ENCODE measurements at places on chromosomes 6 and 20.

- no peak for DNase-seq
Observed at GRCh38 chr6:73258721-73259120, 4.3 kb downstream of the KHDC1 start.

DNA sequence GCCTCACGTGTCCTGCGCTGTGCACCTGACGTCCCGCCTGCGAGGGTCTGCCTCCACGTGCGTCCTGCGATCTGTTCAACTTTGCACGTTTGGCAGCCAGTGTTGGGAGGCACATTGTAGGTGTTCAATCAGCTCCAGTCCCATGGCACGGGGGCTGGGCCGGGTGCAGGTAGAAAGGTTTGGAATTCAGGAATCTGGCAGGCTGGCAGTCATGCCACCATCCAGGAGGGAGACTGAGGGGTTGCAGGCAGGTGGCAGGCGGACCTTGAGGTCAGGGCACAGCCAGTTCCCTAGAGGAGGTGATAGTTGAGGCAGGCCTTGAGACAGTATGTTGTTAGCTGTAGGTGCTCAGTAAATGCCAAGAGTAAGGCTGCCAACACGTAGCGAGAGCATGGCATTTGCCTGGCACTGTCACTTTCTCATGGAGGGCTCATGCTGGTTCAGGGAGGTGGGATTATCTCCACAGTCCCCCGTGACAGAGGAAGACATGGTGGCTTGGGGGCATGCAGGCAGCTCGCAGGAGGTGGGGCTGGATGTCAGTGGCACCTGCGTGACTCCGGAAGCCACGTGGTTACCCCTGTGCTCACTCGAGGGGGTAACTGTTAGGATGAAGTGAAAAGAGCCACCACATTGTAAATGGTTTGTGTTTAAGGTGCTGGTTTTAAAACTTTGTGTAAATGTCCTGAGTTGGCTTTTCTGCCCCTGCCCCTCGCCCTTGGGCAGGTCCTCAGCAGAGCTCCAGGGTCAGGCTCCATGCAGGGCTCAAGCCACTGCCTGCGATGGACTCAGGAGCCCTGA, 111.8 kb upstream of the FRMD1 start:
- no peak for DNase-seq

DNA sequence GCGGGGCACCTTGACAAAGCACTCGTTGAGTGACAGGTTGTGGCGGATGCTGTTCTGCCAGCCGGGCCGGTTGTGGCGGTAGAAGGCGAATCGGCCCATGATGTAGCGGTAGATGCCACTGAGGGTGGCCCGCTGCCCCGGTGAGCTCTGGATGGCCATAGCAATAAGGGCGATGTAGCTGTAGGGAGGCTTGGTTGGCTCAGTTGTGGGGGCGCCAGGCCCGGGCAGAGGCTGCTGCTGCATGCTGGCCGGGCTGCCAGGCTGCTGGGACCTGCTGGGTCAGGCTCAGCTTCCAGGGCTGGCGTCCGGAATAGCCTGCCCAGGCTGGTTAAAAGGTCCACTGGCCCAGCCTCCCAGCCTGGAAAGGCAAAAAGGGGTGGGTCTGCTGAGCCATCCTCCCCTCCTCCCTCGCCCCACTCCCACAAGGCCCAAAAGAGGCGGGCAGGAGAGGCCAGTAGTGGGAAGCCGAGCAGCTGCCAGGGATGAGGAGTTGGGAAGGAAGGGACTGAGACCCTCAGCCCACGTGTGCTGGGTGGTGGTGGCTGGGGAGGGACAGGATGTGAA, at the start of gene FOXS1:
TSS of gene FOXS1 (minus strand) at position 305 of the 564 bp plus-strand sequence. CDS start at position 243, 62 bp downstream.
- DNase-seq = no peak

GRCh38 chr20:10992731-10993130, 318.9 kb upstream of the JAG1 start:
- no peak for DNase-seq

GRCh38 chr6:146135167-146135566, 106.3 kb downstream of the GRM1 start:
- DNase-seq = no peak

DNA sequence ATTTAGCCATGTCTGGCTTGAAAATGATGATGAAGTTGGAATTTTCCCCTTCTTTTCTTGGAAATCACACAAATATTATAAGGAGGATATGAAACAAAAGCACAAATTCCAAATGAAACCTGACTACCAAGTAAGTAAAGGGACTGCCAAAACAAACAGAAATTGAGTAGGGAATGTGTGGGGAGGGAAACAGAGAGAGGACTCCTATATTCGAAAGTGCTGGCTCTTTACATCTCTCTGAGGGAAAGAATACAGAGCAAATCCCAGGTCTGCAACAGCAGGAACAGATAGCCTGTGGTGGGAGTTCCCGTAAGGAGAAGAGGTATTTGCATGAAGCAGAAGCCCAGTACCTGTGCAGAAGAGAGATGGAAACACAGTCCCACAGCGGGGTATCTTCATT, 583.7 kb downstream of the EPM2A start:
- DNase-seq = no peak

DNA sequence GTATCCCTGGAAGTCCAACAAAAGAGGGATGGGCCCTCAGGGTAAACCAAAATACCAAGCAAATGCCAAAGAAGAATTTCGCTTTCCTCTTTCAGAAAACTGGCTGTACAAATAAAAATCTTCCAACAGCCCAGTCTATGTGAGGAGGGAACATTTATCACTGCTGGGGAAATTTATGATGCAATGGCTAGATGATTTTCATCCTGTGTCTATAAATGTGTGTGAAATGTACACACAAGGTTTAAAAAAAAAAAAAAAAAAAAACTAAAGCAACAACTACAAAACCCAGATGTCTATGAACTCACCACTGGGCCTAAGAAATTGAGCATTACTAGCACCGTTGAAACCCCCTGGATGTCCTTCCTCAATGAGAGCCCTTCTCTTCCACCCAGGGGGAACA, 68.7 kb upstream of the SLC4A11 start:
- DNase-seq = no peak

DNA sequence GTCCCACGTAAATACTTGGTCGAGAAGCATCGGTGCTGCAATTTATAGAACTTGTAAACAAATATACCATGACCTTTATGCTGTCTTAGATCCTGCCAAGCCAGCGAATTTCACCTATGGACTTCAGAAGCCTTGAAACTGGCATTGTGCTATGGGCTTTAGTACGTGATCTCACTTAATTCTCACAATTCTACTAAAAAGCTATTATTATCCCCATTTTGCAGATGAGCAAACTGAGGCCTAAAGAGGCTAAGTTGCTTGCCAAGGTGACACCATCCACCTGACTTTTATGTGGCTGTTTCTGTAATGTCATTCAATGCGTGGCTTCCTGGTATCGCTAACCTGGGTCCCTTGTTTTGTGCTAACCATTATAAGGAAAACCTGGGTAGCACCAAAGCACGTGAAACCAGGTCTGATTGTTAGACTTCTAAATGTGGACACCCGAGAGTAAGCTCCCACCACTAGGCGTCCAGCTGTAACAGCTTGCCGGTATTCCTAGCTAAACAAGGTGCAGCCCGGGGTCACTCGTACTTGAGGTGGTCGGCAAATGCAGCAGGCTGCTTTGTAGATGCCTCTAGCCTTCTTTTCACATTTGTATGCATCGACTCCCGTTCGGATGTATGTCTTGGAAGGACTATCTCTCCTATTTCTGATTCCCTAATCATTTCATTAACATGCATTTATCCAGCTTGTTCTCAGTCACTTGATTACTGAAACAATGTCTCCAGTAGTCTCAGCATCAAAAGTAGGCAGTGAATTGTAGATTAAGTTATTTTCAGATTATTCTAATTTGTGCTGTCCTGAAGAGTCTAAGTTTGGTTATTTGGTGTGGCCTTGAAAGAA, 1.1 kb downstream of the SYNJ2 start:
- DNase-seq = no peak

DNA sequence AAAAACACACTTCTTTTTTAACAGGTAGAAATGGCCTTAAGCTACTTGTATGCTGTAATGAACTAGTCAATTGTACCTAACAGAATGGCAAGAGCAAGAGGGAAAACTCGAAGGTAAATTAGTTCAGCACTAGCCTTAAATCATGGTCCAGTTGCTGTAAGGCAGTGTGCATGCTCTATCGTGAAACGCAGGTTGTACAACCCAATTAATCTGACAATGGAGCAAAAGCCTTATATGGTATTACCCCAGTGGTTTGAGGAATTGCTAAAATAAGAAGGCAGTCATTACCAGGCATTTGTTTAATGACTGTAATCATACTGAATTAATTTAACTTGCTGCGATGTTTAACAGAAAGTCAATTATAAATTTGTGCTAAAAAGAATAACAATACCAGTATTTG, 69.3 kb upstream of the SOX4 start:
- DNase-seq = no peak

- DNase-seq = no peak
Observed at GRCh38 chr6:118679327-118679901, 28.0 kb upstream of the CEP85L start.

DNA sequence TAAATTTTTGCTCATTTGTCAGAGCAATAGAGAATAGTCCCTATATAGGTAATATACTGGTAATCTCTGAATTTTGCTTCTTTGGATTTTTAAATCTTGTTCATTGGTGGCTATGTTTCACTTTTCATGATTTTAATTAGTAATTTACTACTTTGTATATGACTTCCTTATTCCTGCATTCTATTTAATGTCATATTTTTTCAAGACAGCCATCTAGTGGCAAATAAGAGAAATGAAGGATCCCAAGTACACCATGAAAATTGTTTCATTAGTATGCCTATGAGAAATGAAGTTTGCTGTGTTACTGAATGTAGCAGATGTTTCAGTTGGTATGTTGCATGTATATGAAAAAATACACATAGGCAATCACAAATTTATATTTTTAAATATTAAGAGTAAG, 82.4 kb downstream of the ZNF292 start:
- DNase-seq = no peak

- DNase-seq = no peak
Observed at GRCh38 chr6:36570264-36570663, 23.0 kb upstream of the STK38 start.

- DNase-seq = no peak
Observed at GRCh38 chr6:131958542-131959470, 7.6 kb upstream of the CCN2 start.

GRCh38 chr20:63639093-63639975, 12.4 kb upstream of the GMEB2 start:
- DNase-seq = no peak

DNA sequence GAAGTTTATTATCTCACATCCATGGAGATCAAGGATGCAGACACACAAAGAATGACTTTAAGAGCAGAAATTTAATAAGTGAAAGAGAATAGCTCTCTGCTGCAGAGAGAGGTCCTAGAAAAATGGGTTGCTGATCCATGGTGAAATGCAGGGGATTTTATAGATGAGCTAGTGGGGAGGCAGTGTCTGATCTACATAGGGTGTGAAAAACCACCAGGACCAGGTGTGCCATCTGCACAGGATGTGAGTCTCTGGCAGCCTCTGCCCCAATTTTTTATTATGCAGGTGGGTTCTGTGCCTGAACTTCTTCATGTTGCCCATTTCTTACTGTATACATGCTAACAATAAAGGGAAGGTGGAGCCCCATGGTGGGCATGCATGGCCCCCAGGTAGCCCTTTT, 19.9 kb upstream of the NANP start:
- DNase-seq = no peak

DNA sequence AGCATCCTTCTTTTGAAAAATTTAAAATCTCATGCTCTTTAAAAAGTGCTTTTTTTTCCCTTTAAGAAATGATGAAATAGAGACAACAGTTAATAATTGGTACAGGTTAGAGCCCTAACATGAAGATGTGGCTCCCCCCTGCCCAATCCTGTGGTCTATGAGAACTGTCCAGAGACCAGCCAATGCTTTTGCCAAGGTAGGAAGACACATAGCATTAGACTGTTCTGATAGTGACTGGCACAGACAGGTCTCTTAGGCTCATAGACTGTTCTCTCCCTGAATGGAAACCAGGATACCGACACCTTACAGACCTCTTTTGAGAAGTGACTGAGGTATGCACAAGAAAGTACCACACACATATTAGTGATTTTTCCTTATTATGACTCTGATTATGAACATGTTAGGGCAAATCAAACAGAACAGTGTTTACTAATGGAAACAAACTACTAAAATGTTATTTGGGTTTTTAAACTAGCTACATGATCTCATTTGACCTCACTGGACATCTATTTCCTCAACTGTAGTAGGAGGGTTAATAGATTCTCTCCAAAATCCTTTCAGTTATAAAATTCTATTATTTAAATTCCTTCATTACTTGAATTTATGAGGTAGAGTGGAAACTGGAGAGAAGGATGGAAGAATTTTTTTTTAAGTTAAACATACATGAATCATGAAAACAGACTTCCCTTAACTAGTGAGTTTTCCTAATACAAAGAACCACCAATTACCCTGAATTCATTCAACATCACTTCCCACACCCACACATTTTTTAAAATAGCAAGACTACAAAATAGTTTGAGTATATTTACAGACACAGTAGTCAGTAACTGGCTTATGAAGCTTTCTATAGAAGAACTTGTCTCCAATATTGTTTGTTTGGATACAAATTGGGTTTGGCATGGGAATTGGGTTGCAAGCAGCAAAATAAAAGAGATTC, 120.4 kb downstream of the OGFRL1 start:
- DNase-seq = no peak

GRCh38 chr6:44672841-44673240, 285.3 kb downstream of the CDC5L start:
- DNase-seq = no peak

- peak; percentile 46 for DNase-seq
Observed at GRCh38 chr6:149840345-149841075, 23.6 kb downstream of the LRP11 start.

DNA sequence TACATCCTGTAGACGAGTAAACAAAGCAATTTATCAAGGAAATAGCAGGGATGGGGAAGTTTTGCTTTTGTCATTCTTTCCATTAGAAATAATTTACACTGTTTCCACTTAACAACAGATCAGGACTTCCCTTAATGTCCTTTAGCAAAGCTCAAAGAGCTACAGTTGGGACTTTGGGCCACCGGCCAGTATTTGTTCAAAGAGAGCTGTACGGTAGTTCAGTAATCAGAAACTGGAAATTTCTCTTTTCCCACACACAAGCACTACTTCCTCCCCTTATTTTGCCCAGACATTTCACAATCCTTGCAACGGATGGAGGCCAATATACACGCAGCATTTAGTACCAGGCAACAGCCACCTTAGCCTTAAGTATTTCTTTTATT, 12.1 kb upstream of the HINT3 start:
- no peak for DNase-seq

DNA sequence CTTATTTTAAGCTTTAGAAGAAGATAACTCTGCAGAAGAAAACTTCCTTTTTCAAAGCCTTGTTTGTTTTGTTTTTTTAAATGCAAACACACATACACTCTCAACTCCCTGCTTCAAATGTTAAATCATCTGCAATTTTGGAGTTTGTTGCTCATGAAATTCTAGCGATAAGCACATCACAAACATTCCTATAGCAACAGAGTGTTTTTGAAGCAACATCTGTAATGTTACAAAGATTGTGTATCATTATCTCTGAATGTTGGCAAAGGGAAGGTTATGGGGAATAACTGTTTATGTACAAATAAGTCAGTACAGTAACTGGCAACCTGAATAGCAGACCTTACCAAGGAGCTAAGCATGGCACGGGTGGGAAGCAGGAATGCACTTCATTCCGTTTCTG, 84.8 kb upstream of the MRPS10 start:
- no peak for DNase-seq

- no peak for DNase-seq
Observed at GRCh38 chr6:109038837-109039398, 55.7 kb downstream of the SESN1 start.

- DNase-seq = no peak
Observed at GRCh38 chr20:51385646-51386530, 156.6 kb downstream of the NFATC2 start.
